H9 (cell line): ENCODE measurements at places on chromosomes 1 and 21. TPM values are rescaled to one million over a fixed set of nuclear protein-coding genes. Genes with fewer than 3 reads are reported as not detected.

DNA sequence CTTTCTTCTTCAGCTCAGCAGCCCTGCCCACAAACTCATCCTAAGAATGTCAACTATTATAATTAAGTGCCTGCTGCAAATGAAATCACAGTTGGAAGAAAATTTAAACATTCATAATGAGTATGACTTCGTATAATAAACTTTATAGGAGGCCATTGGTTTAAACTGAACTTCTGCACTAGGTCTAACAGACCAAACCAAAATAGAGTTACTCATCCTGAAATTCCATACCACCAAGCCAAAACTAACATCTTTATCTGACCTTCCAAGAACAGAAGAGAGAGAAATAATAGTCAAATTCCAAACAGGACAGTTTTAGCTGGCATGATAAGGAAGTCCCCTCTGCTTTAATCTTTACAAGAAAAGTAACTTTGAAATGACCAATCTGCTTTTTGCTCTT is 472.4 kb upstream of the PRMT6 start:
- no peak for DNase-seq

The OR10X1 gene
- not detected in 2 replicates for total RNA-seq

The GIPC2 gene
- 0.85 and 0.90 TPM in 2 replicates for total RNA-seq

The RHD gene
- total RNA-seq = 1.3 and 1.6 TPM in 2 replicates

- DNase-seq = no peak
Observed at GRCh38 chr1:26419494-26419893, 8.9 kb downstream of the LIN28A start.

GRCh38 chr1:91273875-91274274 is 130.8 kb downstream of the HFM1 start:
- no peak for DNase-seq

The DIRAS3 gene
- not detected in 2 replicates for total RNA-seq

The NME7 gene
- 13.2 and 17.0 TPM in 2 replicates for total RNA-seq

GRCh38 chr1:61152066-61152465 is 69.7 kb downstream of the NFIA start:
- DNase-seq = no peak

The KRTAP19-3 gene
- total RNA-seq = not detected in 2 replicates

The TSPEAR gene
- total RNA-seq = 1.2 and 1.3 TPM in 2 replicates

The CNR2 gene
- total RNA-seq = not detected in 2 replicates

DNA sequence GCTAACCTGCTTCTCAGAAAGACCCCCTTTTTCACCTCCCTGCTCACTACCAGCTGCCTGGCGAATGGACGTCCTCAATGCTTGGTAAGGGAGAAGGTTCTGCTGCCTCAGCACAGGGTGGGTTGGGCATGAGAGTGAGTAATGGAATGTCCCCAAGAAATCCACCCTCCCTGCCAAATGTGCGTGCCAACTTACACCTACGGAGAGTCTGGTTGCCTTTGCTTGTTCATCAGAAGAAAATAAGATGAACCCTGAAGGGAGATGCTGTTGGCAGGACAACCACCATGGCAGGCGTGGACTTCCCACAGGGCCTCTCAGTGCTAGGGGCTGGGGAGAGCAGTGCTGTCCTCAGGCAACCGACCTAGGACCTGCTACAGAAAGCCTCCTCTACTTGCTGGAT is 106.0 kb downstream of the XCL2 start:
- no peak for DNase-seq

GRCh38 chr1:166133857-166134256 is 32.9 kb downstream of the FAM78B start:
- DNase-seq = no peak

DNA sequence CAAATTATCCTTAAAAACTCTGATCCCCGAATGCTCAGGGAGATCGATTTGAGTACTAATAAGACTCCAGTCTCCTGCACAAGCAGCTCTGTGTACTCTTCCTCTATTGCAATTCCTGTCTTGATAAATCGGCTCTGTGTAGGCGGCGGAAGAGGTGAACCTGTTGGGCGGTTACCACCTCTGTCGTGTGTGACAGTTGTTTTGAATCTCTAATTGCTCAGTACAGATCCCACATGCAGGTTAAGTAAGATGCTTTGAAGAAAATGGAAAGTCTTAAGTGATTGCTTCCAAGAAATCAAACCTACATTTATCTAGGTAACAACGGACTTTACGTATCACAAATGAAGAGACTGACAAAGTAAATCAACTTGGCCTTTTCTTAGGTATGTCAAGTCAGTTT is 35.5 kb downstream of the COA6 start:
- DNase-seq = no peak

- no peak for DNase-seq
Observed at GRCh38 chr1:233681285-233681684, 67.4 kb downstream of the KCNK1 start.

DNA sequence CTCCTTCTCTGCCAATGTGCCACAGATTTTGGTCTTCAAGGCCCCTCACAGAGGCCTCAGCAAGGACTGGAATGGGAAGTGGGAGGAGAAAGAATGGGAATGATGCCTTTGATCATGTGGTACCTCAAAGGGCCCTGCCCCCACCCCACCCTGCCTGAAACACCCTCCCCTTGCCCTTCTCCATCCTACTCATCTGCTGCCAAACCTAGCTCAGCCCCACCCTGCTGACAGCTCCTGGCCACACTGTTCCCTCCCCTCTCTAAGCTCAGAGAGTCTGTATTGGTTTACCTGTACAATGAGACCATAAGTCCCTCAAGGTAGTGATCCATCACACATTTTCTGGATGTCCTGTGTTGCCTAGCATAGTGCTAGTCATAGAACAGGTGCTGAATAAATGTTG is 6.7 kb upstream of the ARHGAP30 start:
- no peak for DNase-seq

GRCh38 chr1:33824971-33825370 is 38.9 kb upstream of the HMGB4 start:
- no peak for DNase-seq

GRCh38 chr1:28370239-28371009 is 884 bp downstream of the PHACTR4 start:
- DNase-seq = no peak

DNA sequence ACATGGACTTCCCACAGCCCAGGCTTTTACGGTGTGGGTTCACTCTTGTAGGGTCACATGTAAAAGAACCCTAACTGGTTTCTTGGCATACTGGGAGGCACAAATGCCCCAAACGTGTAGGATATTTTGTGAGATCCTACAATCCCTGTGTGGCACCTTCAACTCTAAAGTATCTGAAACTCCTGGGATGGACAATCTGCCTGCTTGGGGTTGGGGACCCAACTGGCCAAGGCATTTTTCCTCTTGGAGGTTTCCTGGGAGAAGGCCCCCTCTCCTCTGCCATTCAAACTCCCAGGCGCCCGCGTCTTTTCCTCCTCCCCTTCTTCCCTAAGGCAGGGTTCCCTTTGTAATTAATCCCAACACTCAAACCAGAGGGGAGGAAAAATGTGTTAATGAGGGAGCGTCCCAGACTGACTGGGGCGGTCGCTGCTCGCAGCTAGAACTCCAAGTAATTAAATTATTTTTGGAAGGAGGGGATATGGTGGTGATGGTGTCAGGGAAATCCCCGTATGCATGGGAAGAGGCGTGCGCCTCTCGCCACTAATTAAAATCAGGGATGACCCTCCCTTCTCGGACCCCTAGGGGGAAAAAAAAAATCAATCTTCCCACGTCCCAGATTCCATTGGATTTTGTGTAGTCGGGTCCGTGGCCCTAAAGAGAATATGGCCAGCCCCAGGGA is 681 bp upstream of the VANGL2 start:
- no peak for DNase-seq

The DDR2 gene
- total RNA-seq = 0.48 and 0.52 TPM in 2 replicates

GRCh38 chr21:34671462-34671861 is 2.7 kb downstream of the CLIC6 start:
- DNase-seq = no peak

- no peak for DNase-seq
Observed at GRCh38 chr1:165047994-165048393, 308.5 kb downstream of the LMX1A start.

GRCh38 chr1:87093286-87093685 is 178.9 kb downstream of the HS2ST1 start:
- no peak for DNase-seq

DNA sequence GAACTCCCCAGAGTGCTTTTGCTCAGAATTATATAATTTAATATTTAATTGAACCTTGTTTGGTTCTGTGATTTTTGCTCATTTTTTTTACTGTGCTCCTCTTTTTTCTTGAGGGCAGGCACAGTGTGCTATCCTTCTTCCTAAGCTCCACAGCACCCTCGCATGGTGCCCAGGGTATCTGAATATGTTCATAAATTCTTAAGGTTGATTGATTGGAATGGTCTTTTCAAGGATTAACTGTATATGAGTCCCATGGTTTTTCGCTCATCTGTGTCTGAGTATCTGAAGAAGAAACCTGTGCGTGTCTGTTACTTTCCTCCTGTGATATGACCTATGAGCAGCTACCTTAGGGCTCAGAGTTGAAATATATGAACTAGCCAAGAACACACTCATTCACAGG is 393.7 kb downstream of the HLX start:
- DNase-seq = no peak

- DNase-seq = no peak
Observed at GRCh38 chr1:51268634-51269033, 32.6 kb downstream of the RNF11 start.

- no peak for DNase-seq
Observed at GRCh38 chr21:45372732-45373355, 32.1 kb upstream of the COL18A1 start.

The RAP1GAP gene
- 6.4 and 7.9 TPM in 2 replicates for total RNA-seq

GRCh38 chr1:16402742-16403141 is 34.5 kb downstream of the SPATA21 start:
- no peak for DNase-seq

DNA sequence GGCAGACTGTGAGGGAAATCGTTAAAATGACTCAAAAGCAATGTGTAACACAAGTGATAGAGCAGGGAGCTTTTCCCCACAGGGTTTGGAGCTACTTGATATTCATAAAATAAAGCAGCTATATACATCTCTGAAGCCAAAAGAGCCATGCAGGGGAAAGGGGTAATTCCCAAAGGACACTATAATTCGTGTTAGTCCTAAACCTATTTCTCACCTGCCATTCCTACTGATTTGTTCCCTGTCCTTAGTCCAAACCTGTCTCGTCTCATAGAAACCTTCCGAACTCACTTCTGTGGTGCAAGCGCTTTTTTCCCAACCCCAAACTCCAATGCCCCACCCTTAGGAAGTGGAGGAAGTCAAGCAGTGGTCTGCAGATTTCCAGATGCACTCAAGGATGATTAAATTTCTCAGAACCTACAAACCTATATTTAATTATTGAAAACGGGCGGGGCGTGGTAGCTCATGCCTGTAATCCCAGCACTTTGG is 946 bp upstream of the HNRNPR start:
- DNase-seq = no peak

The ACTA1 gene
- total RNA-seq = 48.5 and 51.3 TPM in 2 replicates

DNA sequence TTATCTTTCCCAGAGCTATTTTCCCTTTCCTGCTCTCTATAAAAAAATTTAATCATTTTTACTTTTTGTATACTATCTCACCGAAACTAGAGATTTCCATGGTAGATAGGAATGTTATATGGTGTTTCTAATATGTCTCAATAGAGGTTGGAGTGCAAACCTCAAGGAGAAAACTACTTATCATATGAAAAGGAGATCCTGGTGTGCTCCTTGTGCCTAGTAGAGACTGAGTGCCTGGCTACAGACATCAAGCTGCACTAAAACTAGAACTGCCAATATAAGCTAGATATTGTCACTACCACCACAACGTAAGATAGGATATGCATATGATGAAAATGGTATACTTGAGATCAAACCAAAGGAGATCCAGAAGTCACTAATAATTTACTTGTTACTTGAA is 67.0 kb downstream of the RGS18 start:
- no peak for DNase-seq

GRCh38 chr1:24161270-24161669 is 18.3 kb upstream of the IL22RA1 start:
- DNase-seq = no peak

The S100B gene
- 0.26 and 0.53 TPM in 2 replicates for total RNA-seq

GRCh38 chr1:200442537-200443156 is 32.8 kb upstream of the ZNF281 start:
- DNase-seq = no peak

The FCRL1 gene
- not detected in 2 replicates for total RNA-seq

The PTPRC gene
- total RNA-seq = not detected in 2 replicates
